ENCODE measurements at places on chromosomes 7 and 10.

- DNase-seq: no peak
These were observed 77.9 kb downstream of the ABCA13 start for GRCh38 chr7:48249166-48249565.

GRCh38 chr7:157010588-157011332 is at the start of gene MNX1:
TSS of gene MNX1 (minus strand) at chr7:157010663. CDS start at chr7:157010350, 313 bp downstream.
- DNase-seq: peak; percentile 90

GRCh38 chr7:151404216-151405011 is 5.4 kb downstream of the WDR86 start:
- no peak for DNase-seq

DNA sequence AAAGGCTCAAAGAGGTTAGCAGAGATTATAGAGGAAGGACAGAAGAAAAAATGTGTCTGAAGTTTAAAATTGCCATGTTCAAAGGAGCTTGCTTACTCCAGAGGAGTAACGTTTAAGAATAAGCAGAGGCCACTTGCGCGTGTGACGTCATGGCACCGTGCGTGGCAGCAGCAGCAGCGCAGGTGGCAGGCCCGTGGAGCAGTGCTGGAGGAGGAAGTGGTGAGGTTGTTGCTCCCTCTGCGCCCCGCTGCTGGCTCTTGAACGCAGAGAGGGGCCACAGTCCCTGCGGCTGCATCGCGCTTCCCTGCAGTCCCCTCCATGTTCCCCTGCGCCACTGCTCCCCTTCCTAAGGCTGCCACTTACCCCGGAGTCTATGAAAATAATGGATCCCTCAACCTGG is 37.5 kb downstream of the GDI2 start:
- no peak for DNase-seq

DNA sequence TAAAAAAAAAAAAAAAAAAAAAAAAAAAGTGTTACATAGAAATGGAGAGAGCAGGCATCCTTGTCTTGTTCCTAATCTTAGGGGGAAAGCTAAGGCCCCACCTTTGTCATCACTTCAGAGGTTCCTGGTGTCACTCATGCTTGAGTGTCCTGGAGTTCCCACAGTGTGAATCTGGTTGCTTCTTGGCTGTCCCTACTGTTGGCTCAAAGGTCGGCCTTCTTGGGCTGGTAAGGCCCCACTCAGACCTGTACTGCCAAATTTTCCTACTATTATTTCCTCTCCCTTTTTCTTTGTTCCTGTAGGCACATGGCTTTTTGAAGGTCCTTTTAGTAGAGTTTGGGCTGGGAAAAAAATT is 21.5 kb downstream of the OPTN start:
- DNase-seq: no peak

DNA sequence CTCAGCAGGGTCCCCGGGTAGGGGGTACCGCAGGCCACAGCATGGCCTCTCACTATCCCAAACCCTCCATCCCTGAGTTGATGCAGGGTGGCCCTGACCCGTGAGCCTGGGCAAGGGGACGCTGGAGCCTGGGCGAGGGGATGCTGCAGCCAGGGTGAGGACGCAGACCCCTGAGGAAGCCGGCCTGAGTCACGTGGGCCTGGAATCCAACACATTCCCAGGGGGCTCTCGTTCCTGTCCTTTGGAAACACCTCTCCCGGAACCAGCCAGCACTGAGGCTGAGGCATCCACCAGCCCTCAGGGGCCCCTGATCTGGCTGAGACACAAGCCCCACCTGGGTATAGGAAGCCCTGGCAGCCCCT is 61.5 kb upstream of the NKX6-2 start:
- no peak for DNase-seq

DNA sequence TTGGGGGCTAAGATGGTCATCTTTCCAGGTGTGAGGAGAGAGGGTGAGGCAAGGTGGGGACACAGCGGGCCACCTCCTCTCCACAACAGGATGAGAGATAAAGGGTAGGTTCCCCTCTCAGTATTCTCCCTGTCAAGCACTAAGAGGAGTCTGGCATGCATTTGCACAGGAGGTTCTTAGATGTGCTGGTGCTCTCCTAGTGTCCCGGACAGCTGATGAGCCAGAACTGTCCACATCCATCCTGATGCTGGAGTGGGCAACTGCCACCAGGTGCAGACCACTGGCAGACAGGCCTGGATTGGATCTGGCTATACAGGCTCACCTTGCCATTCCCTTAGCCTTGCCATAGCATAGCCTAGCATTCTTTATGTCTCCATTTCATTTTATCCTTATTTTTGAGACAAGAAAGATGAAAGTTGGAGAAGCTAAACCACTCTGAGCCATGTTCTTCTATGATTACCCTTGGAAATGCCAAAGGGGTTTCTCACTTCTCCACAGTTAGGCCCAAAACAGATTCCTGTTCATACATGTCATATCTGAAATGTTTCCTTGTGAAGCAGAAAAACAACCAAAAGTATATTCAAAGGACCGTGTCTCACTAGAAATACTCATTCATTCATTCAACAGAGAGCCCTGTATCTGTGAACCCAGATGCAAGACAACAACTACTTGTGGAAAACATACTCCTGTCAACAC is 48.8 kb upstream of the ANTXRL start:
- DNase-seq: no peak

DNA sequence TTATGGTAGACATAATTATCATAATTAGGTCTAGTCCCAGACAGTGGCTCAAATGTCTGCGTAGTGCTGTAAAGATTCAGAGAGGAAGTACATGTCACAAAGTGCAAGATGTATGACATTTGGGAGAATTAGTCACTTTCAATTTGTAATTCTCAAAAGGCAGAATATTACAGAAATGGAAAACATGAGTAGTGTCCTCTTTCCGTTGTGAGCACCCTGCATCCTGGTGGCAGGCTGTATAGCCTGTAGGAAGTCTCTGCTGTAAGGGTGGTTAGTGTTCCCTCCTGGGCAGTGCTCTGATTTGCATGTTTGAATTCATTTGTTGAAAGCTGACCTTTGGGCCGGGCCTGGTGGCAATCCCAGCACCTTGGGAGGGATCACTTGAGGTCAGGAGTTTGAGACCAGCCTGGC is 17.0 kb downstream of the CDK14 start:
- DNase-seq: peak; percentile 77

Measured in GM12865 (cell line).